Non-pigmented ciliary epithelial cell (primary cell): ENCODE measurements at places on chromosomes 11 and 22.

- DNase-seq, result no peak
These were observed 20.5 kb downstream of the COA4 start for GRCh38 chr11:73856031-73856567.

DNA sequence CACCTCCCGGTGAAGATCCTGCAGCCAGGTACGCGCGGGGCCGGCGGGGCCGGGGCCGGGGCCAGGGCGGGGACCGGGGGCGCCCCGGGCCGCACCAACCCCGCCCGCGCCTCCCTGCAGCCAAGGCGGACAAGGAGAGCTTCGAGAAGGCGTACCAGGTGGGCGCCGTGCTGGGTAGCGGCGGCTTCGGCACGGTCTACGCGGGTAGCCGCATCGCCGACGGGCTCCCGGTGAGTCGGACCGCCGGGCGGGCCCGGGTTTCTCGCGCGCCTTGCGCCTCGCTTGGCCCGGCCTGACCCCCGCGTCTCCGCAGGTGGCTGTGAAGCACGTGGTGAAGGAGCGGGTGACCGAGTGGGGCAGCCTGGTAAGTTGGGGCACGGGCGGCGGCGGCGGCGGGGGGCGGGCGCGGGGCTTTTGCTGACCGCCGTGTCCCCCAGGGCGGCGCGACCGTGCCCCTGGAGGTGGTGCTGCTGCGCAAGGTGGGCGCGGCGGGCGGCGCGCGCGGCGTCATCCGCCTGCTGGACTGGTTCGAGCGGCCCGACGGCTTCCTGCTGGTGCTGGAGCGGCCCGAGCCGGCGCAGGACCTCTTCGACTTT, 531 bp downstream of the PIM3 start:
- DNase-seq, result no peak

DNA sequence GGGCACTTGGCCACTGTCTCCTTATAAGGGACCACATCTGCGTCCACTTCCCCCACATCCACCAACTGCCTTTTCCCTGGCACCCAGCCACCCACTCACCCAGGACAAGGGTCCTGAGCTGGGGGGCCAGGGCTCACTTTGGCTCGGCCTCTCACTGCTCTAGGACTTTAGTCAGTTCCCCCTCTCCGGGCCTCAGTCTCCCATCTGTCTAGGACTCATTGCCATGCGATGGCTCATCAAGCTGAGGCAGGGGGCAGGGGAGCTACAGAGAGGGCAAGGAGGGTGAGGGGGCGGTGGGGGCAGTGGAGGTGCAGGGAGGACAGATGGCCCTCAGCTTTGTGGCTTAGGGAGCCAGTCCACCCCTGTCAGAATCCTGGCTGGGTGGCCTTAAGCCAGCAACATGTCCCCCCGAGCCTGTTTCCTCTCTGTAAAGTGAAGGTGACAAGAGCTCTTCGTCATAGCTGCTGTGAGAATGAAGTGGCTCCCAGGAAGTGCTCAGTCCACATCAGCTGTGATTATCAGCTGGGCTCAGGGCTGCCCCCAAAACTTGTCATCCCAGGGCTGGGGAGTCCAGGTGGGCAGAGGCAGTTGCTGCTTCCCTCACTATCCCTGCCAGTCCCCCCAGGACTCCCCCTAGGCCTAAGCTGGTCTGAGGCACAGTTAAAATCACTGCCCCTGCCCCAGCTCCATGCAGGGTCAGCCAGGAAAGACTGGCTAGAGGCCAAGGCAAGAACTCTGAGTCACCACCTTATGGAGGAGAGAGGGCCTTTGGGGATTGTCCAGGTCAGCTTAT, 14.9 kb downstream of the RAC2 start:
- DNase-seq, result peak; percentile 24

- no peak for DNase-seq
These were observed 18.0 kb downstream of the PAAF1 start for GRCh38 chr11:73894725-73895335.

DNA sequence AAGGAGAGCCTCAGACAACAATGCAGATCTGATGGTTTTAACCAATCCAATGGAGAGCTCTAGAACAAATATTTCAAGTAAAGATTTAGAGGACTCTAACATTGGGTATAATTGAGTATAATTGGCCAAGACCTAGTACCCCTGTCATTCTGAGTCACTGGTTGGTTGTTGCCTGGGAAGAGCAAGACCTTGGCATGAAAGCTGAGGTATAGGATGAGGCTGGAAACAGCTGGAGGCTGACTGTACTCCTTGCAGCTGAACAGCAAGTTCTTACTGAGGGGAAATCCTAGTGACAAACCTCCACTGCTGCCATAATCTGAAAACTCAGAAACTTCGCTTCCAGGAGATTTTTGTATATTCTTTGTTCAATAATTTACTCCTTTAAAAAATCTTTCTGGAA, 54.3 kb upstream of the MUC15 start:
- no peak for DNase-seq

GRCh38 chr11:3946455-3947017, 91.1 kb downstream of the STIM1 start:
- no peak for DNase-seq

DNA sequence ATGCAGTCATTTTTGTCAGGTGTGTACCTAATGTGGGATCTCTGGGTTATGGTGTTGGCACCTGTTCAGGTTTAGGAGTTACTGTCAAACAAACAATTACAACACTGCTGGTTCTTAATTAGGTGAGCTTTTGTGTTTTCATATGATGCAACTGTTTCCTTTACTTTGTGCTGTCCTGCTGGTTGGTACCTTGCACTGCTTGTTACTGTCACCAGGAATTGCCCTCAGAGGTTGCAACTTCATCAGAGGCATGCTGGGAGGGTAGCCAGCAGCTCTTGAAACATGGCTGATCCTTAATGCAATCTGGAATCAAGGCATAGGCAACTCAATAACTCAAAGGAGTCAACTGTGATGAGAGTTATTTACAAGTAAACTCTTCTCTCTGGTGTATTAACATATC, 400.3 kb downstream of the MIAT start:
- DNase-seq, result no peak

- DNase-seq, result no peak
These were observed 333.5 kb upstream of the PITPNB start for GRCh38 chr22:28252539-28252938.

- no peak for DNase-seq
These were observed 1.2 kb downstream of the CAPRIN1 start for GRCh38 chr11:34052608-34053160.

GRCh38 chr22:50228366-50228765, 16.5 kb downstream of the TUBGCP6 start:
- DNase-seq, result no peak

GRCh38 chr11:63022441-63022840, 6.8 kb upstream of the SLC22A8 start:
- DNase-seq, result no peak
